SJSA1 (cell line): ENCODE measurements at places on chromosomes 11 and 22. TPM values are rescaled to one million over a fixed set of nuclear protein-coding genes. Genes with fewer than 3 reads are reported as not detected.

DNA sequence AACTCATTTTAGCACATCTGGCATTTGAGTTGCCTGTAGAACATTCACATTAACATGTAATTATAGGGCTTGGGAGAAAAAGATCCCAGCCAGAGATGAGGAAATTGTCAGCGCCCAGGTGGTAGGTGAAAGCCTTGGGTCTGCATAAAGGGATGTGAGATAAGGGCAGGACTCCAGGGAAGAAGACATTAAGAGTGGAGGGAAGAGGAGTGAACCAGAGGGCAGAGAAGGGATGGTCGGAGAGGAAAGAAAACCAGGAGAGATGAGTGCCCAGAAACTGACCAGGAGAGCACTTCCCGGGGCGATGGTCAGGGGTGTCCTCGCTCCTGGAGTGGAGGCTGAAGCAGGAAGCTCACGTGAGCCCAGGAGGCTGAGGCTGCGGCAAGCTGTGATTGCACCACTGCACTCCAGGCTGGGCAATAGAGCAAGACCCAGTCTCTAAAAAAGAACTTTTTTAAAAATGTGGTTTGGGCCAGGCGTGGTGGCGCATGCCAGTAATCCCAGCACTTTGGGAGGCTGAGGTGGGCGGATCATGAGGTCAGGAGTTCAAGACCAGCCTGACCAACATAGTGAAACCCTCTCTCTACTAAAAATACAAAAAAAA lies 20.3 kb upstream of the DGKZ start:
- H3K27ac ChIP-seq, result no peak overlapping the region
- H3K27me3 ChIP-seq, result peaks cover 9% of the 10 kb centered on the region
- no peaks in the 10 kb centered on the region for H3K4me1 ChIP-seq
- DNase-seq, result no peak

- H3K4me1 ChIP-seq, result no peaks in the 10 kb centered on the region
- H3K27ac ChIP-seq, result no peak overlapping the region
- DNase-seq, result no peak
- H3K4me3 ChIP-seq, result no peak overlapping the region
These were observed 15.6 kb upstream of the C11orf24 start for GRCh38 chr11:68287419-68287818.

DNA sequence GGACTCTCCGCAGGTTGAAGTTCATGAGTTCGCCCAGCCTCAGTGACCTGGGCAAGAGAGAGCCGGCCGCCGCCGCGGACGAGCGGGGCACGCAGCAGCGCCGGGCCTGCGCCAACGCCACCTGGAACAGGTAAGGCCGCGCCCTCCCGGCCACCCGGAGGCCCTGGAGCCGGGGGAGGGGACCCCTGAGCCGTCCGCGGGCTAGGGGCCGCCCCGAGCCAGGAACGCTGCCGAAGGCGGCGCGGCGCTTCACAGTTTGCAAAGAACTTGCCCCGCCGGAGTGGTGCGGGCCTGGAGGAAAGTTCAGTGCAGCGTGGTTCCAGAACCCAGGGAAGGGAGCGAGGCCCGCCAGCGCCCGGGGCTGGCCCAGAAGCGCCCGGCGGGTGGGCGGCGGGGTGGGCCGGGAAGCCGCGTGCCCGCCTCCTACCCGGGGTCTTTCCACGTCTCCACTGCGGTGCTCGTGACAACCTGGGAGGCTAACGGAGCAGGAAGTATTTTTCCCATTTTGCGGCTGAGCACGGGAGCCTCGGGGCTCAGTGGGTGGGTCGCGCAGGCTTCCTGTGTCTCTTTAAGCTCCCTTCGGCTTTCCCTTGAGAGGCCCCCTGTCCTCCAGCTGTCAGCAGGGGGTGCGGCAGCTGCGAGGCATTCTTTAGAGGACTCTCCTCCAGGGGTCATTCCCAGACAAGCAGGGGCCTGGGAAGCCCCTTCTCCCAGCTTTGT lies 635 bp downstream of the PRR5 start:
- H3K4me1 ChIP-seq, result peaks cover 53% of the 10 kb centered on the region
- DNase-seq, result peak; percentile 59
- peaks cover 4% of the 10 kb centered on the region; the same call in 1 of the 2 replicates for H3K27me3 ChIP-seq
- H3K27ac ChIP-seq, result no peak overlapping the region
- H3K4me3 ChIP-seq, result peak overlapping the region; percentile 58

- peaks cover 10% of the 10 kb centered on the region for H3K27me3 ChIP-seq
- no peaks in the 10 kb centered on the region for H3K36me3 ChIP-seq
- no peak overlapping the region for H3K4me3 ChIP-seq
- H3K27ac ChIP-seq, result no peak overlapping the region
- no peak for DNase-seq
- H3K4me1 ChIP-seq, result no peaks in the 10 kb centered on the region
These were observed 27.2 kb downstream of the TMPRSS6 start for GRCh38 chr22:37082251-37082873.

DNA sequence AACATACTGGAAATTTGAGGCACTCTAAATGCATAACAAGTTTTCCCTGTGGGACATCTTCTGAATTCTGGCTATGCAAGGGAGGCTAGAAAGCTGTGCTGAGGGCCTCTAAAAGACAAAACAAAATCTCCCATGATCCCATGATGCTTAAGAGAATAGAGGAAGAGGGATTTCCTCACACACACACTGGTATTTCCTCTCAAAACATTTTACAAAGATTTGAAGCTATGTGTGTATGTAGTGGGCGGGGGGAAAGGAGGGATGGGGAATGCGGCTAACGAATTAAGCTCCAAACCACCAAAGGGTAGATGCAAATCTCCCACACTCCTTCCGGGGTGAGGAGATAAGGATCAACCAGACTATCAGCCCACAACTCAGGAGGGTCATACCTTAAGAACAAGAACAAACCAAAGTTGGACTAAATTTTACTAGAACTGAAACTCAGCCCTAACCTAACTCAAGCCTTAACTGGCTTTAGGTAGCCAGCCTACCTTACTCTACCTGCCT lies 6.0 kb downstream of the OR2AT4 start:
- no peaks in the 10 kb centered on the region for H3K4me1 ChIP-seq
- H3K4me3 ChIP-seq, result no peak overlapping the region
- H3K27ac ChIP-seq, result no peak overlapping the region
- H3K27me3 ChIP-seq, result no peaks in the 10 kb centered on the region
- no peak for DNase-seq

- H3K27me3 ChIP-seq, result no peaks in the 10 kb centered on the region
- H3K36me3 ChIP-seq, result no peaks in the 10 kb centered on the region
- DNase-seq, result no peak
- no peak overlapping the region for H3K27ac ChIP-seq
- no peak overlapping the region for H3K4me3 ChIP-seq
- no peaks in the 10 kb centered on the region for H3K4me1 ChIP-seq
These were observed 580.6 kb upstream of the ANO5 start for GRCh38 chr11:21612326-21612725.

DNA sequence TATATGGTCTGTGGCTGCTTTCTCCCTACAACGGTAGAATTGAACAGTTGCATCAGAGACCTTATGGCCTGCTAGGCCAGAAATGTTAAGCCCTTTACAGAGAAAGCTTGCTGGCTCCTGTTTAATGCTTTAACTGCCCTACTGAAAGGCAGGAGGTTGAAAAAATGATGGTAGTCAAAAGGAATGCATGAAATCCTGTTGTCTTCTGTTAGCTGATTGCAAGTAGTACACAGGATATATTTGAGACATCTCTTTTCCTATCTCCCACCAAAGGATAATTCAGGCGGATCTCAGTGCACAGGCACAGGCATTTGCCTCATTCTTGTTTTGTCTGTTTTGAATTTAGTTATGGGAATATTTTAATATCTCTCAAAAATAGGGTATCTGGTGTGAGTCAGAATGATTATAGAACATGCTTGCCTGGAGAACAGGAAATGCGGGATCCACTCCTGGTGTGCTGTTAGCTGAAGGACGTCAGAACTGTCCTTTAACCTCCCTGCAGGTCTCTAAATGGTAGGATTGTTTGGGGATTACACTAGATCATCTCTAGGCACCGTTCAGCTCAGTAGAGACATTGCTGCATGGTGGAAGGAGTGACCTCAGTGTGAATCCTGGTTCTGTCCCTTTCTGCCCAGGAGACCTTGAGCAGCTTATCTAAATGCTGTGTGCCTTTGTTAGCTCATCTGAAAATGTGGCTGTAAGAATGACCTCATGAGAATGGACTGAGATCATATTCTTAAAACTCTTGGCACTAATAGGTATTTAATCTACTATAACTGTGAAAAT lies 49.5 kb downstream of the PACS1 start:
- H3K4me1 ChIP-seq, result peaks cover 50% of the 10 kb centered on the region
- no peak overlapping the region for H3K4me3 ChIP-seq
- no peak for DNase-seq

- H3K4me3 ChIP-seq, result no peak overlapping the region
- peaks cover 5% of the 10 kb centered on the region for H3K4me1 ChIP-seq
- peak overlapping the region; percentile 33; the same call in 1 of the 2 replicates for H3K27ac ChIP-seq
- DNase-seq, result peak; percentile 68
- H3K36me3 ChIP-seq, result no peaks in the 10 kb centered on the region
These were observed 6.8 kb downstream of the RNF214 start for GRCh38 chr11:117239295-117239694.

DNA sequence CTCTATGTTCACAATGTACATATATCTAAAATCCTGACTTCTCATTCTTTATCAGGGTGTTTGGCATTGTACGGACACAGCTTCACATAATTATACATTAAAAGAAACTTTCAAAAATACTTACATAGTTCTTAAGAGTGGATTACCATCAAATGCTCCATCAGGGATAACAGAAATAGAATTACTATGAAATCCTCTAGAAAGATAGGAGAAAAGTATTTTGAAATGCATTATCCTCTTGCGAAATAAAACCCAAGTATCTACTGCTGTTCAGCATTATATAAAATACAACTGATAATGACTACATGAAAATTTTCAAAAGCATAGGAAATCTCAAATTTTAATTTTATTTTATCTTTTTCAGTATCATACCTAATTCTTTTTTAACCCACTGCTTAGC lies 17.8 kb upstream of the CCDC34 start:
- H3K27ac ChIP-seq, result no peak overlapping the region
- no peak for DNase-seq
- peaks cover 17% of the 10 kb centered on the region for H3K4me1 ChIP-seq
- H3K36me3 ChIP-seq, result no peaks in the 10 kb centered on the region
- no peaks in the 10 kb centered on the region for H3K27me3 ChIP-seq

GRCh38 chr11:57675176-57675941 lies 7.4 kb downstream of the ZDHHC5 start:
- H3K4me1 ChIP-seq, result peaks cover 7% of the 10 kb centered on the region
- no peak overlapping the region for H3K27ac ChIP-seq
- DNase-seq, result no peak
- H3K4me3 ChIP-seq, result no peak overlapping the region

Gene POTEH
- total RNA-seq, result not detected in 2 replicates

Gene C22orf31
- total RNA-seq, result not detected in 2 replicates

Gene CYB5R2
- total RNA-seq, result 0.60 and 0.76 TPM in 2 replicates

Gene KCNK7
- 0.13 TPM in 1 of 2 replicates, not detected in the other for total RNA-seq

Gene OR8D1
- not detected in 2 replicates for total RNA-seq

Gene OR2AT4
- not detected in 2 replicates for total RNA-seq

Gene MYRF
- 1.4 and 3.1 TPM in 2 replicates for total RNA-seq

Gene OR52N4
- total RNA-seq, result not detected in 2 replicates
